ENCODE measurements at places on chromosomes 1 and 21.

- DNase-seq: peak; percentile 26
These were observed 4.5 kb upstream of the FNBP1L start for GRCh38 chr1:93443454-93443853.

GRCh38 chr1:205536759-205537361 is 32.4 kb downstream of the CDK18 start:
- no peak for DNase-seq

DNA sequence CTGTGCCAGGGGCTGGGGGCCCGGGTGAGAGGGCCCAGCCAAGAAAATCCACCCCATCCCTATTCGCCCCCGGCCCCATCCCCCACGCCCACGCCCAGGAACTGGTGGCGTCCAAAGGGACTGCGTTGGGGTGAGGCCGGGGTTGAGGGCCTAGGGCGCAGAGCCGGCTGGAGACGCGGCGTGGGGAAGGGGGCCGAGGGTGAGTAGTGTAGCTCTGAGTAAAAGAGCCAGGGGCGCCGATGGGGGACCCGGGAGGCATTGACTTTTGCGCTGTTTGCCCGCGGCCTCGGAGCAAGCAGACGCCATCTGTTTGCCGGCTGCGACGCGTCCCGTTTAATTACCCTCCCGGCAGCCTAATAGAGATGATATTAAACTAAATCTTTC is 3.5 kb upstream of the DMRTA2 start:
- DNase-seq: no peak

GRCh38 chr1:180392020-180392419 is 110.4 kb downstream of the ACBD6 start:
- DNase-seq: no peak

DNA sequence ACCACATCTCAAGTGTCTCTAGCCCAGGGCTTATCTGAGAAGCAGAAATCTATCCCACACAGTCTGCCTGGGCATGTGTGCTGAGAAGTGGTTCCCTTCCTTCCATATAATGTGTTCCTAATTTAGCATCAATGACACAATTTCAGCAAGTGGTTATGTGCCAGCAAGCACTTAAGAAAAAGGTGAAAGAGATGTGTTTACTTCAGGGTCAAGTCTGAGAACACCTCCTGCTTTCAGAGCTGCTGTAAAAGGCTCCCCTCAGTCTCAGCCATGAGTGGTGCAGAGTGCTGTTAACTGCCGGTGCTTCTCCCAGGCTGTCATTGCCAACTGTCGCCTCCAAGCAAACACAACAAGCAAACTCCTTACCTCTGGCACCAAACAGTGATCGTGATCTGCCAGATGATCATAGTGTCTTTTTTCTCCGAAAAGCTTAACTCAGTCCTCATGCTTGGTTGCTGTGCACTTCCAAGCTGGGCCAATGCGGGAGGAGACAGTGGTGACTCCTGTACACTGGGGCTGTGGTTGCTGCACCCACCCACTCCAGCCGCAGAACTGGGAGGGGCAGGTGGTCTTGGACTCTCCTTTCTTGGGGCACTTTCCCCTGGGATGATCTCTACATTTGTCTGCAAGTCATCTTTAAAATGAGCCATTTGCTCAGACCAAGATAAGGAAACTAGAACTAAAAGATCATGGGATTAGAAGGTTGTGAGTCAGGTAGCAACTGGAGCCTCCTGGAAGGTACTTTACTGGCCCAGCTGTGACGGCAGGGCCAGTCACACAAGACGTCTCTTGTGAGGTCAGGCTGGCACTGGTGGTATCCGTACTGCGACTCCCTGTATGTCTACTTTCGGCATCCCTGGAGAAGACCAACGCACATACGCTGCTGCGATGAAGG is 32.4 kb downstream of the ATP1A1 start:
- DNase-seq: peak; percentile 94

DNA sequence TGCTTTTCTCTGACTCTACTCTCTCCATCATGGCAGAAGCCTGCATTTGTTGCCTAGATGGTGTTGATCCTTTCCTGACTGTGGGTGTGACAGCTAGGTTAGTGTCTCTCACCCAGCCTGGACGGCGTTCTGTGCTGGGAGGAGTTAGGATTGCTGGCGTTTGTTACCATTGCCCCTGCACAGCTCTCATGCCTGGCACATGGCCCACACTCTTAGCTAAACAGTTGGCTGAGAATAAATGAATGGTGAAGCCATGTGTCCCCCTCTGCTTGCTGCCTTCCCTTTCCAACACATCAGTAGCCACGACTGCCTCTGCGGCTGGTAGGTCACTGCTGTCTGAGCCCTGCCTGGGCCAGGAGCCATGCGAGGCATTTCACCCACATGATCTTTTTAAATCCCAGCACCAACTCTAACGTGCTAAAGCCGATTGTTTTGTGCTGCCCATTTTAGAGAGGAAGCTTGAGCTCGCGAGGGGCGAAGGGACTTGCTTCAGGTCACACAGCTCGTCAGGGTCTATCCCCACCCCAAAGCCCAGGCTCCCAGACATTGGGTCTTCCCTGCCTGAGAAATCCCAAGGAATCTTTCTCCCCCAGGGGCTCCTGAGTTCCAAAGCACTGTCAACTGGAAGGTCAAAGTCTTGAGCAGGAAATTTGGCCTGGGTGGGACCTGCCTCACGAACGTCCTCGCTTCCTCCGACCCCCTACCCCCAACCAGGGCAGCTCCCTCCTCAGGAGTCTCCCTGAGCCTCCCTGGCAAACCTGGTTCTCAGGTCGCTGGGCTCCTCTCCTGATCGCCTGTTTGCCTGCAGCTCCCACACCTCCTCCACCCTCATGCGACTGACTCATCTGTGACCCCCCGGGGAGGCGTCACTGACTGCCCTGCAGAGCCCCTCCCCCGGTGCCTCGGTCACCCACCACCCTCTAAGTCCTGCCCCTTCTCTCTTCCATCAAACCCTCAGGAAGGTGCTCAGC is 271.7 kb upstream of the C1orf174 start:
- DNase-seq: no peak

DNA sequence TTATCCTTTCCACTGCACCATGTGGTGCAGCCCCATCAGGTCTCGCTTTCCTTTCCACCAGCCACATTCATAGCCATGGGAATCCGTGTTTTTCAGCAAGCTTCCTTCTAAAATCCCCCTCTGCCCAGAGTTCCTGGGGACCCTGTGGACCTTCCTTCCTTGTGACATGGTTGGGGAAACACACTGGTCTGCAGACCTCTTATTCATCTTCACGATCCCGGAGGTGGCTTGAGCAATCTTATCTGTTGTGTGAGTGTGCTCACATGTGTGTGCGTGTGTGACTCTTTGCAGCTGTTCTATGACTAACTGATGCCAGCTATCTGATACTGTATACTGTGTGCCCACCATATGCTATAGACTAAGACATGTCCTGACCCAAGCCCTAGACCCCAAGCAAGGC is 15.6 kb upstream of the IL10 start:
- DNase-seq: no peak

- no peak for DNase-seq
These were observed 120.7 kb upstream of the SGIP1 start for GRCh38 chr1:66413136-66413837.

- no peak for DNase-seq
These were observed 15.9 kb downstream of the ERRFI1 start for GRCh38 chr1:8010080-8010664.

DNA sequence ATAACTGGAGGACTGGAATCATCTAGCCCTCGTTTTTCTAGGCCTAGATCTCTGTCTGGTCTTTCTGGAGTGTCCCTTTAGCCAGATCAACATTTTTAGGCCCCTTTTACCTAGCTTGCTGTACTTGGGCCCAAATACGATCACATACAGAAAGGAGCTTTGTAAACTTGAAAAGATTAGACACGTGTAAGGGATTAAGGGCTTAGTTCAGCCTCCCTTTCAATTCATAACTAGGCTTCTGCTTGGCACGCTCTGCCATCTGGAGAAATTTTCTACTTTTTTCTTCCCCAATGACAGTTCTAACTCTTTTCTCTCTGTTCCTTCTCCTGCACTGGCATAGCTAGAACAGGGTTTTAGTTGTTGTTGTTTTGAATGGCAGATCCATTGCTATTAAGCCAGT is 153.3 kb upstream of the BEND5 start:
- no peak for DNase-seq

- DNase-seq: no peak
These were observed 3.5 kb downstream of the FCRL3 start for GRCh38 chr1:157696966-157697628.

DNA sequence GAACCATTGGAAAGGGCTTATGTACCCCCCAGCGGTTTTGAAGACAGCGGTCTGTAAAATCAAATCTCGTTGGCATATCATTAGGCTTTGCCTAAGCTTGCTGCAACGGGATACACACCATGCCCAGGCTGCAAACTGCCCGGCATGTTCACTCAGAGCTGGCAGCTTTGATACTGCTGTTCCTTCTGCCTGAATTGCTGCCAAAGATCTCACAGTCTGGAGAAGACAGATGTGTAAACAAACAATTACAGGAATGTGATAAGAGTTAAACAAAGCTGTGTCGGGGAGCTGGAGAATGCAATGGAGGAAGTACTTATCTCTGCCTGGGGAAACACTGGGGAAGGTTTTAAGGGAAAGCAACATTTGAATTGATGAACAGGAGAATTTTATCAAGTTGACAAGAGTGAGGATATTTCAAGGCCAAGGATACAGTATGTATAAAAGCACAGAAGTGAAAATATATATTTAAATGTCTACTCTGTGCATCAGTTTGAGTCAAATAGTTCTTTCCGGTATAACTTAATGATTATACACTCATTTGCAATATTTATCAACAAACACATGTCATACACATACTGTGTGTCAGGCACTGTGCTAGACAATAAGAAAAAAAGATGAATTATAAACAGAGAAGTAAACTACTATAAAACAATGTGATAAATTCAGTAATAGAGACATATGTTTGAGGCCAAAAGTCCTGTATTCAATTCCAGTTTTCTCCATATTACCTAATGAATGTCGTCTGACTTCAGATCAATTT is 29.9 kb downstream of the CHML start:
- peak; percentile 41 for DNase-seq

GRCh38 chr21:35562876-35563275 is 497.4 kb downstream of the SETD4 start:
- no peak for DNase-seq

GRCh38 chr1:151619489-151620093 is 7.7 kb downstream of the SNX27 start:
- no peak for DNase-seq

- DNase-seq: no peak
These were observed 25.6 kb downstream of the MATN1 start for GRCh38 chr1:30697571-30698376.

- no peak for DNase-seq
These were observed 9.9 kb upstream of the SYTL1 start for GRCh38 chr1:27331922-27332321.

DNA sequence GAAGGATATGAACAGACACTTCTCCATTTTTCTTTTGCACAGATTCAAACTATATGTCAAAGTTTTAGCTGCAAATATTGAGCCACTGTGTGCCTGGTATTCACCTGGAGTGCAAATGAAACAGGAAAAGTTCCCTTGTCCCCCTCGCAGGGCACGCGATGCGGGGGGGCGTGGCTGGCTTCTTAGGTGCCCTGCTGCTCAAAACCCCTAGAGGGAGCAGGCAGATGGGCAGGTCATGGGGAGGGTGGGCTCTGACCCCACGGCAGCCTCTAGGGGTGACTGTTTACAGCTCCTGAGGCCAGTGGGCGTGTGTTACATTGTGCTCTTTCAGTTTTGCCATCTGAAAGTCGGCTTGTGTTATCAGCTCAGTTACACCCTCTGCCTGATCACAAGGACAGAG is 931.2 kb upstream of the B3GALT2 start:
- DNase-seq: no peak
